Fibroblast of skin of back (primary cell): ENCODE measurements at places on chromosomes 2 and 18.
A peak's percentile ranks its signal among the peaks of the same experiment; 100 is the strongest.

GRCh38 chr2:13121096-13121495 lies 404.4 kb downstream of the TRIB2 start:
- DNase-seq, result no peak

- peak; percentile 1 for DNase-seq
Observed at GRCh38 chr18:28875059-28875458, 698.1 kb upstream of the CDH2 start.

GRCh38 chr2:142872882-142873724 lies 4.4 kb upstream of the KYNU start:
- DNase-seq, result peak; percentile 72

- DNase-seq, result no peak
Observed at GRCh38 chr2:66830881-66831280, 396.0 kb downstream of the MEIS1 start.

- no peak for DNase-seq
Observed at GRCh38 chr2:112646102-112646719, 472 bp downstream of the SLC20A1 start.

DNA sequence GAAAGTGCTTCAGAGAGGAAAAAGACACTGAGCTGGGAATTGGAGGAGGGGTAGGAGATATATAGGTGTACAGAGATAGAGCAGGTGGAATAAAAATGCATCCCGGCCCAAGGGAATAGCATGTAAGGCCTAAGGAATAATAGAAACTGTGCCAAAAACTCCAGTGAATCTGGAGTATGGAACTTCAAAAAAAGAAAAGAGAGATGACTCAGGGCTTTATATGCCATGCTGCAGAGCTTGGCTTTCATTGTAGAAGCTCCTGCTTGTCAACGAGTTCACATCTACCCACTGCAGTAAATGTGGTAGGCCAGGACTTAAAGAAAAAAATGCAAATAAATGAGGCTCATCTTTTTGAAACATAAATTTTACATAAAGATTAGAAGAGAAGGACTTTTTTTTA lies 131.8 kb downstream of the MREG start:
- peak; percentile 71 for DNase-seq

DNA sequence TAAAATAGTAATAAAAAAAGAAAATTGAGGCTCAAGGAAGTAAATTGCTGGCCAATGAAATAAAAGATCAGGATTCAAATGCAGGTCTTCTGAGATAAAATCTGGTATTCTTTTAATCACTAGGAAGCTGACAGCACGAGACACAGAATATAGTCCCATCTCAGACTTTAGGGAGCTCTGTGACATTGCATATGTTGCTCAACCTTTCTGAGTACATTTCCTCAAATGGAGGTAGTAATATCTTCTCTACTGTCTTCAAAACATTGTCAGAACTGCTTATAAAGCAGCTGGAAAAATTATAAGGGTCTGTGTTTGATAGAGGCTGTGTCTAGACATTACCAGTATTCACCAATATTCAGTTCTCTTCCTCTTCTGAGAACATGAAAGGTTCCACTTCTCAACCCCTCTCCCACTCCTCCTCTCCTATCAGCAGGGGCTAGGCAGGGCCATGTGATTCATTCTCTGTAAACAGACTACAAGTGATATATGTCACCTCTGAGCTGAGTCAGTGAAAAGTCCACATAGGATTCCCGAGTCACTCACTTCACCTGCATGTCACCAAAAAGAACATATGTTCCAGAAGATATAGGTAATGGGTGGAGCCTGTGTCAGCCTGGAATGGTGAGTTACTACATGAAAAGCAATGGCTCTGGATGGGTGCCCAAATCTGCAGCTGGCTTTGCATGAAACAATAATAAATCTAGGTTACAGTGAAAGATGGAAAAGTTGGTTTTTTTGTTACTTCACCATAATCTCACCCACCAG lies 7.1 kb downstream of the KCNE4 start:
- no peak for DNase-seq

DNA sequence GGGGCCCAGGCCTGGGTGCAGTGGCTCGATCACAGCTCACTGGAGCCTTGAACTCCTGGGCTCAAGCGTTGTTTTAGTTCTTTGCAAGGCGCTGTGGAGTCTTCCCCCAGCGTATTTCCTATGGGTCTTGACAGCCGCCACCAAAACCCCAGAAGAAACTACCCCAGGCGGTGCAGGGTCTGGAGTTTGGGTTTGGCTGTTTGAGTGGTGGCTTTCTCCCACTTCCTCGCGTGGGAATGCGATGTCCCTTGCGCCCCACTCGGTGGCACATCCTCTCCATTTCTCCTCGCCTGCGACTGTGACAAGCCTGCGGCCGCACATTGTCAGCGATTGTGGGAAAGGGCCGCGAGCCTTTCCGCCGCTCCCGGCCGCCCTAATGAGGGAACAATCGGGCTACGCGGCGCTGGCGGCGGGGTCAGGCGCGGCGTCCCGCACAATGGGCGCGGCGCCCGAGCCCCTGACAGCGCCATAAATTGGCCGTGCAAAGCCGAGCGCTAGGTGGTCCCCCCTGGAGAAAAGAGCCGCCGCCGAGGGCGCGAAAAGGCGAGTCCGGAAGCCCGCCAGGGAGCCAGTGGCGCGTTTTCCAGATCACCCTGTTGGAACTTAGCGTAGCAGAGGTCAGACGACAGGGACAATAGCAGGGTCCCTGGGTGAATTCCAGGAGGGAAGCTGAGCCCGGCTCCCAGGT lies 194.9 kb upstream of the POU3F3 start:
- DNase-seq, result peak; percentile 14

DNA sequence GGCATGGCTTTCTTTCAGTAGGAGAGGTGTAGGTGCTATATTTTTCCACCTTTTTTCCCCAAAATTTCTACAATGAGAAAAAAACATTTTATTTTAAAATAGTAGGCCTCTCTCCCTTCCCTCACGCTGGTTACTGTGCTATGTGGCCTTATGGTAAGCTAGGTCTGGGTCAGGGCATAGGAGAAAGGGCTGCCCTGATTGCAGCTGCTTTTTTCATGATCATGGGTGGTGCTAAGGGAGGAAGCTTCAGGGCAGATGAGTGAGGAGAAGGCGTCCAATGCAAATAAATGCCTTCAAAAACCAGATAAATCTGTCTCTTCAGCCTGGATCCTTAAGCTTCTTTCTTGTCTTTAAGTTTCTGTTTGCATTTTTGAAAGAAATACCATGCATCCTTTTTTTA lies 246.4 kb downstream of the ALPK2 start:
- no peak for DNase-seq

GRCh38 chr2:47636176-47636575 lies 146.8 kb upstream of the MSH6 start:
- DNase-seq, result no peak

- no peak for DNase-seq
Observed at GRCh38 chr2:122210898-122211856, 455.7 kb downstream of the TSN start.

- DNase-seq, result no peak
Observed at GRCh38 chr2:98935111-98935770, 784 bp downstream of the CRACDL start.

GRCh38 chr18:71238974-71239624 lies 950.3 kb downstream of the SOCS6 start:
- DNase-seq, result no peak

- no peak for DNase-seq
Observed at GRCh38 chr2:32701806-32702205, 74.0 kb downstream of the TTC27 start.

GRCh38 chr2:24816884-24817283 lies 23.7 kb downstream of the CENPO start:
- peak; percentile 72 for DNase-seq

GRCh38 chr2:234022424-234022823 lies 28.1 kb upstream of the SPP2 start:
- DNase-seq, result no peak

GRCh38 chr18:47928466-47928865 lies 2.0 kb downstream of the SMAD2 start:
- no peak for DNase-seq
